Hypothalamus (tissue), 51 donors: ENCODE measurements at places on chromosomes 6 and 20.

DNA sequence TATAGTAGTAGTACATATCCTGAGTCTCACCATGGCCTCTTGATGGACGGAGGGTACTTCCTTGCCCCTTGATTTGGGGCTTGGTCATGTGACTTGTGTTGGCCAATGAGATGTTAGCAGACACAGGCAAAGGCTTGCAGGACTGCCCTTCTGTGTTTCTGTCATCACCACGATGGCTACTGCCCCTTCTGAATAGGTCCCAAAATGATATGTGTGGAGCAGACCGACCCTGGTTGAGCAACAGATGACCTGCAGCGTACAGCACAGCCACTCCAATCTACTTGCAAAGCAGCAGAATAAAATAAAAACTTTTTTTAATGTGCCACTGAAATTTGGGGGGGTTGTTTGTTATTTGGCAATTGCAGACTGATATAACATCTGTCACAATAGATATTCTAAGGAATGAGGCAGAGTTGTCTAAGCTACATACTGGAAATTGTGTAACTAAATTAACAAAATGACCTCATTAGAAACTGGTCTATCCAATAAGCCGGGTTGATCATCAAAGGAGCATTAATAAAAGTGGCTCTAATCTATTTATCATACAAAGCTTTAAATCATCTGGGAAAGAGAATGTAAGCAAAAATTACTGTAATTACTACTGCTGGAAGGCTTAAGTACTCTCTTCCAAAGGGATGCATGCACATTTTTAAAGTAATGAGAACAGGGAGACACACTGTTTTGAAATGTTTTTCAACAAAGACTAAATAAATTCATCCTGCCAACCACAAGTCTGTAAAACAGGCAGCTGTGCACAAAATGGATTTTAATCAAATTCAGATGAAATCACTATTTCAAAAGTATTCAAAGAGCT is 209.5 kb downstream of the KIF16B start:
- DNase-seq, result peak; percentile 4

- DNase-seq, result no peak
Observed at GRCh38 chr6:37158508-37158907, 11.4 kb upstream of the PIM1 start.

DNA sequence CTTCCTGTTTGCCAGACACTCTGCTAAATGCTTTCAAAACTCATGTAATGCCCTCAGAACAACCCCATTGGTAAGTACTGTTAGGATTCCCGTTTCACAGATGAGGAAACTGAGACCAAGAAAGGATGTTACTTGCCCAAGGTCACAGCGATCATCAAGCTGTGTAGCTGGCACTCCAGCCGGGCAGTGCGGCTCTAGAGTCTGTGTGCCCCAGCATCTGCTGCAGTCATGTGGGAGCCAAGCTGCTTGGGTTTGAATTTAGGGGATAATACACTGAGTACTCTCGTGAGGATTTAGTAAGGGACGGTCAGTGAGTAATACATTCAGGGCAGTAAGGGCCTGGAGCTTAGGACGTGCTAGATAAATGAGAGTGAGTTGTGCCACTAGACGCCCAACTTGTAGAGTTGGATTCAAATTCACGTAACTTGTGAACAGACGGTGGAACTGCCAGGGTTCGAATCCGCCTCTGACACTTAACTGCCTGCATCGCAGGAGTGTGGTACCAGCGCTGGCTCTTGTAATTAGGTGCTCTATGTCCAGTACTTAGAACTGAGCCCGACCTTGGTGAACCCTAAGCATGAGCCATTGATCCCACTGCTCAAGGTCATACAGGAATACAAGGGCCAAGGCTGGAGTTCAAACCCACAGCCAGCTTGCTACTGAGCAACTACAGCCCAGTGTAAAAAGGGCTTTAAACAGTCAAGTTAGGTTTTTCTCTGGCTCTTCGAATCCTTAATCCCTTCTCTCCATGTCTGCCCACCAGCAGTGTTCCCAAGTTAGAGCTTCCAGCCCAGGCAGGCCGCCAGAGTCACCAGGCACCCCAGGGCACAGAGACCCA is 70.2 kb downstream of the EYA2 start:
- DNase-seq, result no peak

DNA sequence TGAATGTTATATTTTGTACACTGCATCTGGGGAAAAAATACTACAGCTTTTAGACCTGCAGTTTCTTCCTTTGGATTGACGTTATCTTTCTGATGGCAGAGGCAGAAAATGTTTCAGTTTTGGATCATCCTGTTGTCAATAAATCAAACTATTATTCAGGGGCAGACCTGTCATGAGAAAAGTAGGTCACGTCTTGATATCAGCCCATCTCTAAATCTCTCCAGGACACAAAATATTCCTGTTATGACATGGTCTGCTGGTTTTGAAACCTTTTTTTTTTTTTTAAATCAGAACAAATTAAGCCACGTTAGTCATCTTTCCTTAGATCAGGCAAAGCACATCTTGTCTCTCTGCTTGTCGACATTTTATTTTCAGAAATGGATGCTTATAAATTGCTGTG is 24.0 kb downstream of the IL20RA start:
- DNase-seq, result no peak

DNA sequence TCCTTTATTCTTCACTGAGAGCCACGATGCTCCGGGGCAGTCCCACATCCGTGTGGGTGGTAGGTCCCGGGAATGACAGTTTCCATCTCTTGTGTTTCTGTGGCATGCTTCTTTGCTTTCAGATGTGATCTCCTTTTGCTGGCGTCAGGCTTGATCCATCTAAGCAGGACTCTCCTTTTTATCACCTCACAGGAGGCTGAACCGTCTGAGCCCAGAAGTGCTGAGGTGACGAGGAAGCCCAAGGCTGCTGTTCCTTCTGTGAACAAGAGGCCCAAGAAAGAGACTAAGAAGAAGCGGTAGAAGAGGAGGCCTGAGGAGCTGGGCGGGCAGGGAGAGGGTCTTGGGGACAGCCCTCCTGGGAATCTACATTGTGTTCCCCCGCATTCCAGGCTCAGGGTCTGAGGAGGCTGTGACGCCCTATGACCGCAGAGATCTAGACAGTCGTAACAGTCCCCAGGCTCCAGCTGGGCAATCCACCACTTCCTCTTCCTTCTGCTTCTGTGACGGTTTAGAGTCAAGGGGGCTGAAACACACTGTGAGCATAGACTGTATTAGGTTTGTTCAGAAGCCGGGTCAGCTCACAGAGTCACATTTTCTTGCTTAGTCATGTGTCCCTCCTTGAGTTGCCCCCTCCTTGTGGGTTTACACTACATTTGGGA is 26.8 kb downstream of the MANBAL start:
- no peak for DNase-seq

DNA sequence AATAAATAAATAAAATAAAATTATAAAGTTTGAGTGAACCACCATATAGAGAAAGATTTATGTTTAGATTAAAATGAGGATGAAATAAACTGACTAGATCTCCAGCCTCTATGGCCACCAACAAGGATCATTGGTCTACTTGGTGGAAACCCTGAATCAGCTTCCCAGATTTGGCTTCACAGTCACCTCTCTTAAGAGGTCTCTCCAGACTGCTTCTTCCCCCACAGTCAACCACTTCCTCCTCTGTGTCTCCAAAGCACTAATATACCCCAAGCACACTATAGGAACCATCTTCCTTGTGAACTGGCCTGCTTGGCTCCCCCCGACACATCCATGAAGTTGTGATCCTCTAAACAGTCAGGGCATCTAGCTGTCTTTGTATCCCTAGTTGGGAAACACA is 529.6 kb upstream of the RNF217 start:
- no peak for DNase-seq

GRCh38 chr6:16592223-16592911 is 168.9 kb downstream of the ATXN1 start:
- DNase-seq, result no peak

DNA sequence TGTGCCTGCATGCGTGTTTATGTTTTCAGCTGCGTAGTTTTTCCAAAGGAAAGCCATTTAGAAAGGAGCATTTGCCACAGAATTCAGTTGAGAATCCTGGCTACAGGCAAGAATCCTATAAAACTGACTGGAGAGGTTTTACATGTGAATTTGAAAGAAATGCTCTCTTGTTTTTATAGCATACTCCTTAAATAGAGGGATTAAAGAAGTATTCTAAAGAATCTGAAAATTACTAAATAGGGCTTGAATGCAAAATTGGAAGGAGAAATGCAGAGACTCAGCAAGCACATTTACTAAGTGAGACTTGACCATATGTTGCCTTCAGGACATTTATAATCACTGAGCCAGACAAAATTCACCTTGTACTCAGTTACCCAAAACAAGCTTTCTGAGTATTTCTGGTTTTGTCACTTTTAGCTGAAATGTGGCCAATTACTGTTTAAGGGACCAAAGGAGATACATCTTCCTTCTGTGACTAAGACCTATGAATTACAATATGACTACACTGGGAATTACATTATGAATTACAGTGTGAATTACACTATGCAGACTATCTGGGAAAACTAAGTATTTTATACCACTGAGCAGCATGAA is 107.4 kb upstream of the ASCC3 start:
- no peak for DNase-seq

DNA sequence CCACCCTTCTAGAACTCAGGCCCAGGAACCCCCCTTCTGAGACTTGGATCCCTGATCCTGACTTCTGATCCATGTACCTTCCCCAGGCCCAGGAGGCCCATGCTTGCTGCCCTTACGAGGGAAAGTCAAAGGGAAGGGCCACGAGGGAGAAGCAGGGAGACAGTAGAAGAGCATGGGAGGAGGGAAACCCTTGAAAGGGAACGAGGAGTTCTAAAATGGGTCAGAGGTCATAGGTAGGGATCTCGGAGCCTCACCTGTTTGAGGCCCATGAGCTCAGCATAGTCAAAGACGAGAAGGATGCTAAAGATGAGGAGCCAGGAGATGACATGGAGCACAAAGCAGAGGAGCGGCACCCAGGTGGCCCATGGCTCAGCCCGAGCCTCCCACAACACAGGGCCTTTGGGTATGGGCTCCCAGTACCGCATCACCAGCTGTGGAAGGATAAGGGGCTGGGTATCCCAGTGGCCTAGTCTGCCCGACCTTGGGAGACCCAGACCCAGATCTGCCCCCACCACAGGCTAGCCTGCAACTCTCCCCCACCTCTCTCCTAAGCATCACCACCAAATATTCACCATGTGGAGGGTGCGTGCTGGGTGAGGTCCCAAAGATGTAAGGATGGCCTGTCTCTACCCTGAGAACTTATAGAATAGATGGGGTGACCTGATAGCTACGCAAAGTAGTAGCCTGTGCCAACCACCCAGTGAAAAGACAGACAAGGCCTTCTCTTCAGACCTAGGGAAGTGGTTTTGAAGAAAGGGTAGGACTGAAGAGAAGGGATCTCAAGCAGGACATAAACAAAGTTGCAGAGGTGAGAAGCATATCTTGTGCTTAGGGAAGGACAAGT is 1.5 kb downstream of the NRM start:
- no peak for DNase-seq

GRCh38 chr20:51639206-51639832 is 96.8 kb upstream of the NFATC2 start:
- peak; percentile 45 for DNase-seq
